CD4-positive, alpha-beta T cell treated with Interleukin-15 for 1 hour (primary cell): ENCODE measurements at places on chromosomes 13 and 19.
A peak's percentile ranks its signal among the peaks of the same experiment; 100 is the strongest.

GRCh38 chr19:2027361-2027760 lies 11.8 kb upstream of the BTBD2 start:
- no peak for DNase-seq

- no peak for DNase-seq
Observed at GRCh38 chr19:50459638-50460037, 16.7 kb upstream of the EMC10 start.

GRCh38 chr13:24493356-24493755 lies 19.2 kb downstream of the PARP4 start:
- DNase-seq = no peak

GRCh38 chr19:29547361-29547960 lies 21.7 kb downstream of the VSTM2B start:
- peak; percentile 2 for DNase-seq

- no peak for DNase-seq
Observed at GRCh38 chr19:11288349-11288748, 7.6 kb upstream of the TSPAN16 start.

- no peak for DNase-seq
Observed at GRCh38 chr13:44281252-44282000, 92.2 kb upstream of the SERP2 start.

GRCh38 chr13:77898097-77898496 lies 20.5 kb downstream of the EDNRB start:
- DNase-seq = no peak

DNA sequence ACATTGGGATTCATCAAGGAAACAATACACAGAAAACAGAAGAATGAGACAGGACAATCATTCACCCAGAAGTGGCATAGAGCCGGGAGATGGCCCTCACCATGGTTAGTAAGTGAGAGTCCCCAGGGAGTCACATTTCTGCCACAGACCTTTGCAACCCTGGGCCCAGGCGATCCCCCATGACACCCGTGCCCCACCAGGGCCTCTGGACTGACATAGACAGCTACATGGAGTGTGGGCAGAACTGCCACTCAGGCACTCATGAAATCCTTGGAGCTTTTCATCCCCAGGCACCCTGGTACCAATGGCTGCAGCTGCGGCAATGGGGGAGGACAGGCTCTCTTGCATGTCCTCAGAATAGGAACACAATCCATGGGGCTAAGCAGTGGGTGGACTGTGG lies 174.5 kb upstream of the TRPC4 start:
- DNase-seq = no peak

GRCh38 chr13:34583181-34583580 lies 358.9 kb upstream of the NBEA start:
- no peak for DNase-seq

GRCh38 chr13:98189841-98190505 lies 12.9 kb upstream of the RNF113B start:
- DNase-seq = no peak

GRCh38 chr13:32861304-32861703 lies 154.9 kb upstream of the KL start:
- DNase-seq = no peak

GRCh38 chr19:8426283-8426682 lies 13.2 kb downstream of the MARCHF2 start:
- DNase-seq = no peak

DNA sequence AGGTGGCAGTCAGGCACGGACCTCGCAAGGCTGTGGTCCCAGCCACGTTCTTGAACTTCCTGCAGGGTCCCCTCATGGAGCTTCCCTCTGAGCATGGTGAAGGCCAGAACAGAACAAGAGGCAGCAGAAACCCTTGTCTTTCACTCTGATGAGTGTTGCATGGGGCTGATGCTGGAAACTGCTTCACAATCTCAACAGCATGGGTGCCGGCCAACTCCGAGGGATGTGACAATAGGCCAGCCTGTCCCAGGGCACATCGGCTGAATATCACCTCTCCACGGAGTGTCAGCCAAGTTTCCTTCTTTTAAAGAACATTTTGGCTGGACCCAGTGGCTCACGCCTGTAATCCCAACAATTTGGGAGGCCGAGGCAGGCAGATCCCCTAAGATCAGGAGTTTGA lies 173.9 kb downstream of the FOXO1 start:
- no peak for DNase-seq

GRCh38 chr19:784541-784940 lies 12.7 kb upstream of the PTBP1 start:
- DNase-seq = no peak

GRCh38 chr13:36919171-36919832 lies 736 bp downstream of the SMAD9 start:
- no peak for DNase-seq

- no peak for DNase-seq
Observed at GRCh38 chr19:31890230-31890629, 455.2 kb upstream of the ZNF507 start.

- DNase-seq = no peak
Observed at GRCh38 chr13:23513455-23513854, 56.8 kb upstream of the TNFRSF19 start.

GRCh38 chr13:86862137-86862536 lies 809.0 kb upstream of the SLITRK5 start:
- no peak for DNase-seq

DNA sequence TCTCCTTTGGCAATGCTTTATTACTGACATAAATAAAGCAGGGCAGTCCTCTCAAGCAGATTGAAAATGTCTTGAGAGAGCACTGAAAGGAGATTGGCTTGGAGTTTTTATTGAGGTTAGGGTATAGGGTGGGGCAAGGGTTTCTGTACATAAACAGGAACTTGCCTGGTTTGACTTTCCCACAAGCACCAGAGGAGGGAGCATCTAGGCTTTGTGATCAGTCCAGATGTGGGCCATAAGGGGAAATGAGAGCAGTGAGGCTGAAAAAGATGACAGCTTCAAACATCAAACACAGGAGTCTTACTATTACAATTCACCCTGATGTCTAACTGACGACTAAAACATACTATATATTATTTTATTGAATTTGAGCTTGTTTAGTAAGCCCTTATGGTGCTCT lies 260.9 kb downstream of the MTUS2 start:
- DNase-seq = peak; percentile 39
